ENCODE measurements at places on chromosomes 3 and 15.
A peak's percentile ranks its signal among the peaks of the same experiment; 100 is the strongest.

DNA sequence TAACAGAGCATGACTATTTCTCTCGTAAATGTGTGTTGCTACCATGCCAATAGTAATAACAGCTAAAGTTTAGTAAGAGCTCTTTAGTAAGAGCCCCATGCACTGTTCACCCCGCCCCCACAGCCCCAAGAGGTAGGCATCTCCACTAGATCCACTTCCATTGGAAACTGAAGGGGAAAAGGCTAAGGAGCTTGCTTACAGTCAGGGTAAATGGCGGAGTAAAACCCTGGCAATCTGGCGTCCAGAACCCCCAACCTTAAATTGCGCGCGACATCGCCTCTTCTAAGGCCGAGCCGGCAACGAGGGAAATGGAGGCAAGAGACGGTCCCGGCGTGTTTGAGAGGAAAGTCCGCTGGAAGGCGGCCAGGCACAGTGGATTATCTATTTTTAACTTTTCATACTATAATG is 654 bp upstream of the C3orf38 start:
- DNase-seq = peak; percentile 36

DNA sequence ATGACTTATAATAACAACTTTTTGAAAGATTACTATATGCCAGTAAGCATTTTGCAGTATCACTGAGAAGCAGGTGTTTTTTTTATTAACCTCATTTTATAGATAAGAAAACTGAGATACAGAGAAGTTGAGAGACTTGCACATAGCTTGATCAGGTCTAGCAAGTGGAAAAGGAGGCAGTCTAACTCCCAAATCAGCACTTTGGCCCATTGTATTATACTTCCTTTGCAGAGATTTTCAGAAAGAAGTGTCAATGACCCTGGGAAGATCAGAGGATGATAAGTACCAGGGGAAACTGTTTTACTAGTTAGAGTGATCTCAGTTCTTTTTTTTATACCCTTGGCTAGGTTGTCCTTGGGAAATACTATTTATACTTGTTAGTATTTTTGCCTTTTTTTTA is 358.7 kb downstream of the SQOR start:
- no peak for DNase-seq

DNA sequence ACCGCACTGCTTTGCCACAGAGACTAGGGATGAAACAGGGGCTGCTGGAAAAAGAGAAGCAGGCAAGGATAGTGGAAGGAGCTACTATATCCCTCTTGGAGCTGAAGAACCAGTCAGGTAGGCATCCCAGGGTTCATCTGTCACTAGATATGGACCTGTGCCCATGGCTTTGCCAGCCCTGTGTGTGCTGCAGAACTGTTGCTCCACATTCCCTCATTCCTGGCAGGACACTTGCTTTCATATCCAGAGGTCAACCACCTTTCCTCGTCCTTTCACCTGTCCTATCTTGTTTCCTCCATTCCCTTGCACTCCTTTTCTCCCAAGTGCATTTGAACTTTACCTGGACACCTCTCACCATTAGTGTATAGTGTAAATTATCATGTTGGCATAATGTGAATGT is 12.0 kb downstream of the SNRK start:
- no peak for DNase-seq

DNA sequence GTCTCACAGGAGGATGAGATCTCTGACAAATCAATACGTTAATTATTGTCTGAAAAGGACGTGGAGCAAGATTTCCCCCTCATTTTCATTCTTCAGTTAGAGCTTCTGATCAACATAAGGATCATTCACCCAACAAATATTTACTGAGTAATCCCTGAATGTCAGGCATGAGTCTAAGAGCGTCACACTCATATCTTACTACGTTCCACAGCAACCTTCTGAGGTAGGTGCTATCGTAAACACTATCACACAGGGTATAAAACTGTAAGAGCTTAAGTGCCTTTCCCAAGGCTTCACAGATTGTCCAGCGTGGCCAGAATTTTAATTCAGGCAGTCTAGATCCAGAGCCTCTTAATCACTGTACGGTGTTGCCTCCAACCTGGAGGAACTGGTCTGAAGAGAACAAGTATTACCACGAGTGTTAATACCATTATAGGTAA is 10.6 kb upstream of the TM4SF1 start:
- DNase-seq = no peak

- DNase-seq = no peak
These were observed 25.0 kb downstream of the MCCC1 start for GRCh38 chr3:183074261-183074660.

Measured in HEK293T (cell line).